Thoracic aorta (tissue), 2 donors: ENCODE measurements at places on chromosomes 5 and 9. TPM values are rescaled to one million over a fixed set of nuclear protein-coding genes. Genes with fewer than 3 reads are reported as not detected.

DNA sequence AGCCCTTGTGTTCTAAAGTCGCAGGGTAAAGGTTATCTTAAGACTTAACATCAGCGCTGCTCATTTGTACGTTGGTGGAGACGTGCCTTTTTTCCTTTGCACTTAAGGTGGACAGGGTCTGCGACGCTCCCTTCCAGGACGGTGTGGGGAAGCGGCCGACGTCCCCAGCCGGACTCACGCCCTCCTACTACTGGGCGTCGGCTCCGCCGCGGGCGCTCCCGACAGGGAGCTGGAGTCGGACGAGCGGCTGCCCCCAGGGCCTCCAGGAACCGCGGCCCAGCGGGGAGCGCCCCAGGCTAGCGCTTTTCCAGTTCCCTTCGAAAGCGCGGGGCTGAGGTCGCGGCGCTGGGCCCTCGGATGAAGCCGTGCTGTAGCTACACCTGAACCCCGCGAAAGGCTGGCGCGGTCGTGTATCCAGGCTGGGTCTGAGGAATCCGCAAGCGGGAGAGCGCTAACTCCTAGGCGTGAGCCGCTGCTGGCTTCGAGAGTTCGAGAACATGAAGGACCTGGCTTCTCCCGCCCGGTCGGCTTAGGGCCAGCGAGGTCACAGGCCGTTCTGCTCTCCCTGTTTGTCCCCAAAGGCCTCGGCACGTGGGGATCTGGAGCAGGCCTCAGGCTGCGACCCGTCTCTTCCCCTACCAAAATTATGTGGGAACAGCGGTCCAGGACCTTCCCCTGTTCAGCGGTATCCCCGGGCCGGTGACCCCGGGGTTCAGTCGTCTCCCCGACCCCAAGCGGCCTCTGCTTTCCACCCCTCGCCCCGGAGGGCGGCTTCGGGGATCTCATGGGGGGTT is 3.8 kb upstream of the DMRT3 start:
- DNase-seq, result no peak

The SPAG8 gene
- total RNA-seq, result 5.7 TPM

The TMEM141 gene
- 37.8 TPM for total RNA-seq

- no peak for DNase-seq
Measured at GRCh38 chr5:2998106-2998505, 246.6 kb upstream of the IRX2 start.

- DNase-seq, result no peak
Measured at GRCh38 chr5:121624035-121624434, 227.6 kb upstream of the FTMT start.

The CA9 gene
- total RNA-seq, result not detected
